ENCODE measurements at places on chromosomes 16 and 17. TPM values are rescaled to one million over a fixed set of nuclear protein-coding genes. Genes with fewer than 3 reads are reported as not detected.

Gene PDIA2
- 0.13 TPM for polyA plus RNA-seq

Gene HOXB6
- not detected for polyA plus RNA-seq

- no peak for DNase-seq
Measured at GRCh38 chr17:13320046-13320785, 281.5 kb downstream of the HS3ST3A1 start.

Gene MAP2K6
- 2.8 TPM for polyA plus RNA-seq

Gene DOC2B
- not detected for polyA plus RNA-seq

DNA sequence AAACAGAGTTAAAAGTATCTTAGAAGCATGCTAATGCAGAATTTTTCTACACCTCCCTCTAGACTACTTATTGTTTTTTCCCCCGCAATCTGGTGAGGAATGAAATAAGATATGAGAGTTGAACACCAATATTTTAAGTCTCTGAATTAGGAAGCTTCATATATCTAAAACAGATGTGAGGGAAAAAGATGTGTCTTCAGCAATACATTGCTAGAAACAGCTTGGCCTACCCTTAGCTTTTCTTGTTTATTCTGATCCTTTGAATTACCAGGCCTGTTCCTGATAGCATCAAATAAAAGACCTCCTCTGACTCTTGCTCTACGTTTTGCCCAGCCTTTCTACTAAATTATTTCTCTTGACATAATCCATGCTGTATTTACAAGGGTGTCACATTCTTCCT is 221.8 kb downstream of the CDH11 start:
- no peak for DNase-seq

Gene MT1M
- 0.94 TPM for polyA plus RNA-seq

GRCh38 chr17:44738214-44738906 is 20.4 kb upstream of the ADAM11 start:
- DNase-seq = no peak

DNA sequence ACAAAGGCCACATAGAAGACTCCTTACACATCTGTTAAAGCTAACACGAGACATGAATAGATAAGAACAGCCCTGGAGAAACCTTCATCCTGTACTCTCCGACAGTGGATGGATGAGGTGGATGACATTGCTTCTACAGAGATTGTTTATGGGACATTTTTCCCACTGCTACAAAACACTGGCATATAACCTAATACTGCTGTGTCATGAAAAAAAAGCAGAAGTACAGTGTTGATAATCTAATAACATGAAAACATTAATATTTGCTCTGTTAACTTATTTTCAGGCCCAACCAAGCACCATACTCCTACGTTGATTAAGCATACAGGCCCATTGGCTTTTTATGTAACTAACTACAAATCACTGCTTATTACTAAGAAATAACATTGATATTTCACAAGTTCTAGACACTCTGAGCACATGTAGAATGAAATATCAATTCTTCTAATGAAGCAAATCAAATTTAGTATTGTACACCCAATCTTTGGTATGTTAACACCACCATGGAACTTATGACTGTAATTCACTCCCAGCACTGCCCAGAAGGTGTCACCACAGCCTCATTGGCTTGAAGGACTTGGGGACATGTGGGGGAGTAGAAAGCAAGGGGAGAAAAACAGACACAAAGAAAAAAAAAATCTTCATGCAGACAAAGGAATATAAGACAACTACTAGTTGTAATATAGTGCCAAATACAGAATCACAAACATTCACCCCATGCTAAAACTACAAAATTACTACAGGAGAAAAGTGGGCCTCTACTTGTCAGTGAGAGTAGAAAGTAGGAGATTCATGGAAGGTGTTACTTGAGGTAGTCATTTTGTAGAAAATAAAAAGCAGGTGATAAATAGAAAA is 330.0 kb upstream of the PMFBP1 start:
- DNase-seq = no peak

DNA sequence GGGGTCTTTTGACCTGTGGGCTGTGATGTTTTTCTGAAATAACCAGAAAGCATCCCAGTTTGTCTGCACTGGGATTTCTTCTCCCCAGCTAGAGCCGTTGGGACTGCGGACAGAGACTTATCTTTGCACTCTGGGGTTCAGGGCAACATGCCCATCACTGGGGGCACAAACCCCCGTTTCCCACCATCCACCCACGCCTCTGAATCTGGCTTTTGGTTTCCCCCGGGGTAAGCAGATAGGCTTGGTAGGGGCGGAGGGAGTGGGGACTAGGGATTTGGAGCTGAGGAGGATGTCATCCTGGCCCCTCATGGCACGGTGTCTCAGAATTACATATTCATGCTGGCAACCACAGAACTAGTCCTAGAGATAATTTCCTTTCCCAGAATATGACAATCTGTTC is 68.6 kb downstream of the CCDC182 start:
- DNase-seq = no peak

GRCh38 chr17:38720941-38721340 is 9.2 kb upstream of the CISD3 start:
- no peak for DNase-seq

Gene KRT37
- polyA plus RNA-seq = not detected

Gene TEX19
- polyA plus RNA-seq = not detected

DNA sequence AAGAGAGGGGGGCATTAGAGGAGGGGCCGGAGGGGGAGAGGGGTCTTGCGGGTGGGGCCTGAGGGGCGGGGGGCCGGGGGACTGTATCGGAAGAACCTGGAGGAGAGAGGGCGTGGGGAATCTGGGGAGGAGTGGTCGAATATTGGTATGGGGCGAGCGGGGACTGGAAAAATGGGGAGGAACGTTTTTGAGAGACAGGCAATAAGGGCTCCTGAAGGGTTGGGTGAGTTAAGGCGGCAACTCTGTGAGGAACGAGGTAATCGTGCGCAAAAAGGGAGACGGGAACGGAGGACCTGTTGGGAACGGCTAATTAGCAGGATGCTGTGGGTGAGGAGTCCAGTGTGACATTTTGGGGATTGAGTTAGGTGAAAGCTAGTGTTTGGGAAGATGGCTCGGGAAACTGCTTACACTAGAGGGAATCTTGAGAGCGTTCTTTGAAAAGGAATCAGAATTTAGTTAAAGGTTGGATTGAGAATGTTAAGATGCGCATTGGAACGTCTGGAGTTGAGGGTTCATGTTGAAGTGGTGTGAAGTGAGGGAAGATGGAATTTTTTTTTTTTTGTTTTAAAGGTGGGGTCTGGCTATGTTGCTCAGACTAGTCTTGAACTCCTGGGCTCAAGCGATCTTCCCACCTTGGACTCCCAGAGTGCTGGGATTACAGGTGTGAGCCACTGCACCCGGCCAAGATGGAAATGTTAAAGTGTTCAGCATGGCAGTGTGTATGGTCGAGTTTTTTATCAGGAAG is 662 bp downstream of the WIPF2 start:
- DNase-seq = no peak

Gene TMC8
- not detected for polyA plus RNA-seq

- DNase-seq = no peak
Measured at GRCh38 chr17:48636177-48637018, 10.2 kb upstream of the HOXB9 start.

Gene FZD2
- polyA plus RNA-seq = 93.1 TPM

Gene SLC25A39
- polyA plus RNA-seq = 51.9 TPM

DNA sequence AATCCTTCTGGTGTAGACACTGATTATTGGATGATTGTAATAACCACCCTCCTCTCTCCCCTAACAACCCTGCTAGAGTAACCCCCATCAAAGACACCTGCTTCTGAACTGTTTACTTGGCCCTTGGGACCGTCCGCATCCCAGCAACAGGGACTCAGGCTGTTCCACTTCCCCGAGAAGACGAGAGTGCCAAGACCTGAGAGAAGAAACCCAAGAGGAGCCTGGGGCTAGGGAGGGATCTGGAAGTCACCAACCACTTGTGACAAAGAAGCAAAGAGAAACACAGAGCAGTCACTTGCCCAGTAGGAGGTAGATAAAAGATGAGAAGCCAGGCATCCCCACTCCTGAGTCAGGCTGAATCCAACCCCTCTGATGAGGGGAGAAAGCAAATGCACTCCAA is 84.3 kb downstream of the CDH11 start:
- no peak for DNase-seq

GRCh38 chr17:74963656-74964055 is 8.9 kb downstream of the HID1 start:
- no peak for DNase-seq

GRCh38 chr16:51801635-51802034 is 650.6 kb upstream of the SALL1 start:
- DNase-seq = no peak

Gene MEOX1
- not detected for polyA plus RNA-seq
